NCI-H1092 treated with DMSO at 0.1 percent for 48 hours (cell line): ENCODE measurements at places on chromosomes 3 and 15.

- DNase-seq: no peak
Observed at GRCh38 chr3:122800031-122800430, 5.2 kb downstream of the SLC49A4 start.

GRCh38 chr3:66592016-66592761, 91.4 kb upstream of the LRIG1 start:
- no peak for DNase-seq

DNA sequence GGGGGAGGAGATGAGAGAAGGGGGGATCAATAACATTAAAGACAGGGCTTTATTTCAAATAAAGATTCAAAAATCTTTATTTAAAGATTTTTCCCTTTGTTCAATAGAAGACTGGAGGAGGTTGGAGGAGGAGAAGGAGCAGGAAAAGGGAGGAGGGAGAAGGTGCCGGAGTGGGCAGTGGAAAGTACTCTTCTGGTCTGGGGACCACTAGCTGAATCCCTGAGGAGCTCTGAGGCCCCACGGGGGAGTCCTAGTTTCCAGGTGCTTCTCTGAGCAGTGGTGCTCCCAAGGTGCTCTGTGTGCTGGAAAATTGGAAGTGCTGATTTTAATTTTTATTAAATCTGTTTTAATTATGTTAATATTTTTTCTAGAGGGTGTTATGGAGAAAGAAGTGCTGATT, 19.4 kb upstream of the SEMA4B start:
- no peak for DNase-seq

- DNase-seq: peak; percentile 10
Observed at GRCh38 chr3:128006061-128007032, 45.9 kb upstream of the SEC61A1 start.

DNA sequence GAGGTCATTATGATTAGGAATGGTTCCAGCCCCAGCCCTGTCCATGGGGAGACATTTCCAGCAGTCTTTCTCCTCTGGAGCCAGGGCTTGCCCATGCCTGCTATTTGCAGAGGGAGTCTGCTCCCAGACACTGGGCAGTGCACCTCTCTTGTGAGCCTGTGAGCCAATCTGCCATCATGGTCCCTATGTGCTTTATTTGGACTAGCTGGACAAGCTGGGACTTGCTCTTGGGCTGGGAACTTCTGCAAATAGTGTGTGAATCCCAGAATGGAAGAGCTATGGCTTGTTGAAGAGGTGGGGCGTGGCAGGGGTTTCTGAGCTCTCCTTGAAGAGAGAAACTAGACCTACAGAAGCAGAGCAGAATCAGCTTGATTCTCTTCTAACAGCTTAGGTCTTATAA, 53.7 kb upstream of the KY start:
- no peak for DNase-seq

- no peak for DNase-seq
Observed at GRCh38 chr3:42653560-42654330, at the start of gene ZBTB47. ZBTB47 (plus strand) TSS chr3:42653697; CDS start chr3:42658356, 4,659 bp downstream.

DNA sequence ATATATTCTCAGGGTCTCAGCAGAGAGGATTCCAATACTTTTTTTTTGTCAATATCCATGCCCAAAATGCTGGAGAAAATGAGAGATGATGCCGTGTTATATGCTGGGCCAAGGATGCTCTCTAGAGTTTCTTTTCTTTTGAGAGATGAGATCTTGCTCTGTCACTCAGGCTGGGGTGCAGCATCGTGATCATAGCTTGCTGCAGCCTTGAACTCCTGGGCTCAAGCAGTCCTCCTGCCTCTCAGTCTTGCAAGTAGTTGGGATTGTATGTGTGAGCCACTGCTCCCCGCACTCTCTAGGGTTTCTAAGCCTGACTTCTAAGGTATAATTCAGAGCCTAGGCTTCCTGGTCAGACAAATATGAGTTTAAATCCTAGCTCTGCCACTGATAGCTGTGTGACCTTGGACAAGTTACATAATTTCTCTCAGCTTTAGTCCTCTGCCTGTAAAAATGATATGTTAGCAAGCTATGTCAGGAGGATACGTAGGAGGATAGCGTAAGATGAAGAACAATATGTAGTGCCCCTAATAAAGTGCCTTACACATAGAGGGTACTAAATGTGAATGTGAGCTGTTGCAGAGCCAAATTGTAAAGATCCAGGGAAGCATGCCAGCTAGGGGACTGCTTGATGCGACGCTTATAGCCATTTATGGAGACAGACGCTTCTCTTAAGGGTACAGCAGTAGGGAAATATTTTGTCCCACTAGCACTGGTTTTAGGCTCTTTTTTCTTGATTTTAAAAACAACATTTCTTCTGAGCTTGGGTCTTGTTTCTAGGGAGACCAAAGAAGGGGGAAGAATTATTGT, 7.4 kb downstream of the STARD9 start:
- DNase-seq: peak; percentile 28

DNA sequence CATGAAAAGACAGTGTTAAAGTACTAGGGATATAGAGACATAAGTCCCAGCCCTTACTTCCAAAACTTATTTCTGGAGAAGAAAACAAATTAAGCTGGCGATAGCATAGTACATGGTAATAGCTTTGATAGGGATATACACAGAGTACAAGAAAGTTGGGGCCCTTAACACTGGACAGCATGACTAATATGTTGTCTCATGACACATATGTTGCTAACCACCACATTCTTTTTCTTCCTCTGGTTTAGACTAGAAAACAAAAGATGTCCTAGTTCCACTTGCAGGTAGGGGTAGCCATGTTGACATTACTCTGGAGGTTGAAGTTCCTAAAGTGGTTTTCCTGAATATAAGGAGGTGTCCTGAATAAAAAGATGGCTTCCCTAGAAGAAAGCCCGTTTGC, 75.3 kb downstream of the RFX7 start:
- no peak for DNase-seq

DNA sequence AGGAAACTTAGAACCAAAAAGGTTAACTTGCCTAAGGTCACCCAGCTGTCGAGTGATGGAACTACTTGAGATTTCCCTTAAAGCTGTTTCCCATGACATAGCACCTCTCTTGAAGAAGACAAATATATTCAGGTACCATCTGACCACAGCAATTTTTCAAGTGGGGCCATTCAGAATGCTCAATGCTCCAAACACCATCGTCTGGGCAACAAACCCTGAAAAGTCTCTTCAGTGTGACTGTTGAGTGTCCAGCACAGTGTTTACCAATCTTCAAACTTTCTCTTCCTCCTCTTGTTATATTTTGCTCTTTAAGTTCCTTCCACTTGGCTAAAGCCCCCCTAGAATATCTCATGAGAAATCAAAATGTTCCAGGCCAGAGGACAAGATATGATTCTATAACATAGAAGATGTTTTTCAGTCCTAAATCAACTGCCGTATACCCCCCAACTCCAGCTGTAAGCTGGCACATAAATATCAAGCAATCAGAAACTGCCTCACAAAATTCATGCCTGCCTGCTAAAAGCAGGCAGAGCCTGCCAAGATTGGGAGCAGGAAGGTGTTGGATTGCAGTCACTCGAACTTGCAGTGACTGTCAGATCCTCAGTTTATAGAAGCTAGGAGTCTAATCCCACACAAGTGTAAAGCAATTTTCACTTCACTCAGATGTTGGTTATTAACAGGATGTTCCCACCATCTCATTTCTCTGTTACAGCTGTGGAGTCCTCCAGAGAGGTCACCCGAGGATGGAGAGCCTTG, 230.5 kb upstream of the MRPL3 start:
- no peak for DNase-seq

DNA sequence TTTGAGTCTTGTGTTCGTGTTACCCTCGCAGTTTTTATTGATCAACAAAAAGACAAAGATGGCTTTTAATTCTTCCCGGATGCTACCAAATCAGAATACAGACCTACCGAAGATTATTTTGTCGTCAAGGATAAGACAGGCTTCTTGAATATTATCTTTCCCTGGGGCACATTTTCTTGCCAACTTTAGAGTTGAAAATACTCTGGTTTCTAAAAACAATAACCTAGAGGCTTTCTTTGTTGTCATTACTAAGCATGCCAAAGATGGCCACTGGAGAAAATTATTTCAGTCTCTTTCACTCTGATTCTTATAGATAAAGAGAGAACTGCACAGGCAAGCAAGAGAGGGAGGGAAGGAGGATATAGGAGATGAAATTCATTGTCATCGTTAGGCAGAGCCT, 33.9 kb downstream of the OXNAD1 start:
- DNase-seq: no peak

GRCh38 chr3:12483872-12484197, 445 bp upstream of the TSEN2 start:
- peak; percentile 77 for DNase-seq

GRCh38 chr3:106628407-106628806, 748.8 kb upstream of the CCDC54 start:
- peak; percentile 7 for DNase-seq

DNA sequence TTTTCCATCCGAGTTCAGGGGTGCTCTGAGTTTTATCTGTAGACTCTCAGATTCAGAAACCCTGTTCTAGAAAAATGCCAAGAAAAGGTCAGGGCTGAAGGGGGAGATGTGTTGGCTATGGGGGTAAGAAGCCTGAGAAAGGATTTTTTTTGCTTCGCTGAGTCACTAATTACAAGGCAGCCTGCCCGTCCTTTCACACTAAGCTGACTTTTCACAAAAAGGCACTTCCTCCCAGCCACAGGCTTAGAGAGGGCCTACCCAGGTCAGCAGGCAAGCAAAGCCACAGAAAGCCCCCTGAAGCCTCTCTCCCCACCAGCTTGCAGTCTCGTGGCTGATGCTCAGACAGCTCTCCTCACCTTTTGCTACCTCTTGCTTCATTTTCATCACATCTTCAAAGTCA, 192.6 kb upstream of the PRICKLE2 start:
- no peak for DNase-seq
